Endothelial cell (in vitro differentiated cells): ENCODE measurements at places on chromosomes 11 and 22.
A peak's percentile ranks its signal among the peaks of the same experiment; 100 is the strongest.

DNA sequence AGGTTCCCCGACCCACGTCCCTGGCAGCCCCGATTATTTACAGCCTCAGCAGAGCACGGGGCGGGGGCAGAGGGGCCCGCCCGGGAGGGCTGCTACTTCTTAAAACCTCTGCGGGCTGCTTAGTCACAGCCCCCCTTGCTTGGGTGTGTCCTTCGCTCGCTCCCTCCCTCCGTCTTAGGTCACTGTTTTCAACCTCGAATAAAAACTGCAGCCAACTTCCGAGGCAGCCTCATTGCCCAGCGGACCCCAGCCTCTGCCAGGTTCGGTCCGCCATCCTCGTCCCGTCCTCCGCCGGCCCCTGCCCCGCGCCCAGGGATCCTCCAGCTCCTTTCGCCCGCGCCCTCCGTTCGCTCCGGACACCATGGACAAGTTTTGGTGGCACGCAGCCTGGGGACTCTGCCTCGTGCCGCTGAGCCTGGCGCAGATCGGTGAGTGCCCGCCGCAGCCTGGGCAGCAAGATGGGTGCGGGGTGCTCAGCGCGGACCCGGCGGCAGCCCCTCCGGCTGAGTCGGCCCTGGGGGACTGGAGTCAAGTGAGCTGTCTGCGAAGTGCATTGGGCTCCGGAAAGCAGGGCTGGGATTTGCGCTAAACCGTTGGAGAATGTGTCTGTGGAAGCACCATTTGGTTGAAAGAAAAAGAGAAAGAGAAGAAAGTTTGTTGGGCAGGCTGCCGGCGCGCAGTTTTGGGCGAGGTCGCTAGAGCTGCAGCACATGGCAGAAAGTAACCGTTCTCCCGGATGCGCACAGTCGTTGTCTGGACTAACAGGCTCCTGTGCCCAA is at the start of gene CD44:
CD44 (plus strand) TSS at position 229 of the 779 bp plus-strand sequence; CDS start at position 362, 133 bp downstream.
- DNase-seq: peak; percentile 20

GRCh38 chr22:47180796-47181195 is 418.3 kb downstream of the TBC1D22A start:
- DNase-seq: no peak

- peak; percentile 58 for DNase-seq
These were observed 933 bp downstream of the BRSK2 start for GRCh38 chr11:1390569-1391164.

DNA sequence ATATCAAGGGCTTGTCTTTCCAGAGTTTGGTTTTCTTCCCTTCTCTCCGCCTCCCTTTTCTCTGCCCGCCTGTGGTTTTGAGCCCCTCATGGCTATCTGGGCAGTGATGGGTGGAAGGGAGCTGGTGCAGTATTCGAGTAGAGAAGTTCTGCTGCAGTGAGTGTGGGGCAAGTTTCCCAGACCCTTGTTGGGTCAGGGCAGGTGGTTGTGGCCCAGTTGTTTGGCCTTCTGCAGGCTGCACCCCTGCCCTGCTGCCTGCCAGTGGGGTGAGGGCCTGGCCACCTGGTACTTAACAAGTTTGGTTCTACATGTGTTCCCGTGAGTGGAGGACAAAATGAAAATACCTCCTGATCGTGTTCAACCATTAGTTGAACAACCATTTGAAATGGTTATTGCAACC is 65.2 kb downstream of the PTPRJ start:
- no peak for DNase-seq

DNA sequence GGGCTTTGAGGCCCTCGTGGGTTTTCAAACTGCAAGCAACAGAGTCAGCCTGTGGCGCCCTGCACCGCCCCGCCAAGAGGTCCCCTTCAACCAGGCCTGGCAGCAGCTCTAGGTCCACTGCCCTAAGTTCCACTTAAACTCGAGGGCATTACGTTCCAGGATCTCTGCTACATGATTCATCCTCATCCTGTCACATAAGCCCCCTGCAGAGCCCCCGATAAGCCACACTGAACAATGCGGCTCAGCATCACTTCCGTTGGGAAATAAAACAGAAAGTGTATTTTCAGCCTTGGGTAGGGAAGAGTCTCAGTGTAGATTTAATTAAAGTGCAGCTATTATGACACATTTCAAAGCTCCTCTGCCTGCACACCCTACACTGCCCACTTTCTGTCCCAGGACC is 24.6 kb downstream of the SULT4A1 start:
- no peak for DNase-seq

- DNase-seq: no peak
These were observed 38.2 kb upstream of the MRPL17 start for GRCh38 chr11:6721343-6721742.

GRCh38 chr11:123475469-123475868 is 45.4 kb downstream of the GRAMD1B start:
- DNase-seq: peak; percentile 18

DNA sequence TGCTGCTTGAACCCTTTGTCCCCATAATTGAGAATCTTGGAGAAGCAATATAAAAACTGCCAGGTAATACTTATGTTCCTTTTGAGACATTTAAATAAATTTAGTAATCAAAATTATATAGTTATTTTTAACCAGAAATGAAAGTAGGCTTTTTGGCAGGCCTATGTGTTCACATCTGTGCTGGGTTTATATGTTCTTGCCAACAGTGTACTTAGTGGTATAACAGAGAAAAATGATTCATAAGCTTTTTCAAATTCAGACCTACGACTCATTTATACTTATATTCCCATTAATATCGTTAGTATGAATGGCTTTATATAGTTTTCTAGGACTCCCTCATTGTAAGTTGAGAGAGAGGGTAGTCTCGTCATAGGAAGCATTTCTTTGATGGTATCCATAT is 79.0 kb downstream of the DDX10 start:
- DNase-seq: no peak

DNA sequence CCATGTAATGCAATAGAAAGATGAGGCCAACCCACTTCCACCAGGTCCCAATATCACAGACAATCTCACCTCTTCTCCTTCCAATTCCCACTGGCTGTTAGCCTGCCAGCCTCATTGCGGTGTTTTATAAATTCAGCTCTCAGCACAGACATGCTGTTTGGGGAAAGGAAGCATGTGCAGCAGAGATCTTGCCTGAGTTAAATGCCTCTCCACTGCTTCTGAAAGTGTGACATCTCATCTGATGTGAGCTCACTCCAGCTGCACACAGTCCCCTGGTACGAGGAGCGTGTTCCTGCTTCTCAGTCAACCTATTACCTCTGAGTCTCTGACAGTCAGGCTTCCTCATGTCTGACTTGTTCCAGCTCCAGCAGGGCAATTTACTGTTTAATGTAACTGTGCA is 122.7 kb upstream of the GUCY1A2 start:
- no peak for DNase-seq

- DNase-seq: no peak
These were observed 111.3 kb downstream of the NAT10 start for GRCh38 chr11:34216706-34217105.

DNA sequence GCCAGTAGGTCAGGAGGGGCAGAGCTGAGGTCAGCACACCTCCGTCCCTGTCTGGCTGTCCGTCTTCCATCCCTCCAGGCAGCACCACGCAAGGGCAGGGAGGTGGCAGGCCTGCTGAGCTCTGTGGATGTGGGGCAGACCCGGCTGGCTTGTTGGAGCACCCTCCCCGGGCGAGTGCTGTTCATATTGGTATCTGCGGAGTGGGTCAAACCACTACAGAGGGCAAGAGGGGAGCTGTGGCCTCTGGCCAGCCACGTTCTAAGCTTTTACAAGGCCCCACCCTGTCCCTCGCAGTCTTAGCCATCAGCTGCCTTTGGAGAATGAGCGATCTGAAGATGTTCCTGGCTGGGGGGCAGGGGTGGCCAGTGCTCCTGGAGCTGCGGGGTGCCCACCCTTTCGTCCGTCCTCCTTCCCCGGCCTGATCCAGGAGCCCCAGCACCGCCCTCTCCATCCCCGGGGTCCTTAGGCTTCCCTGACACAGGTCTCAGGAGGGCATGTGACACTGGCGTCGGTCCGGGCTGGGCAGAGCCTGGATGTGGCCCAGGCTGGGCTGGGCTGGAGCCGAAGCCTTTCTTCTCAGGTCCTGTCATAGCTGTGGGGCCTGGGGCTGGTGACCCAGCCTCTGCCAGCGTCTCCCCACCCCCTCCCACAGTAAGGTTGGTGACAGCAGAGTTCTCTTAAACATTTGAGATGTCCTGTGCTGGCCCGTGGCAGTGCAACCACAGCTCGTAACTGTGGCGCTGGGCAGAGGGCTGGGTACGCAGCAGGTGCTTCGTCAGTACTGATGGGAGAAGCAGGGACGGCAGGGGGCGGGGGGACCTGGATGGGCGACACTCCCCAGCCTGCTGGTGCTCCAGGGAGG is 31.7 kb upstream of the GRAMD4 start:
- DNase-seq: no peak

DNA sequence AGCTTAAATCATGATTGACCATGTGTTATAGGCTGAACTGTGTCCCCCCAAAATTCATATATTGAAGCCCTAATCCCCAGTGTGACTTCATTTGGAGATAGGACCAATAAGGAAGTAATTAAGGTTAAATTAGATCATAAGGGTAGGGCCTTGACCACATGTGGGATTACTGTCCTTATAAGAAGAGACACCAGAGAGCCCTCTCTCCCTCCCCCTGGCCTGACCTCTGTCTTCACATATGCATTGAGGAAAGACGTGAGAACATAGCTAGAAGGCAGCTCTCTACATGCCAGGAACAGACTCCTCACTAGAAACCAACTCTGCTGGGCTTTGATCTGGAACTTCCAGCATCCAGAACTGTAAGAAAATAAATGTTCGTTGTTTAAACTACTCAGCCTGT is 13.6 kb upstream of the NUP50 start:
- no peak for DNase-seq

GRCh38 chr11:108994887-108995286 is 330.0 kb downstream of the DDX10 start:
- DNase-seq: no peak

GRCh38 chr11:65317025-65317786 is 2.5 kb downstream of the CDC42EP2 start:
- DNase-seq: peak; percentile 69

- no peak for DNase-seq
These were observed 7.6 kb downstream of the OSBPL5 start for GRCh38 chr11:3157381-3158130.

- peak; percentile 17 for DNase-seq
These were observed 607 bp downstream of the PLAAT3 start for GRCh38 chr11:63613517-63614135.

DNA sequence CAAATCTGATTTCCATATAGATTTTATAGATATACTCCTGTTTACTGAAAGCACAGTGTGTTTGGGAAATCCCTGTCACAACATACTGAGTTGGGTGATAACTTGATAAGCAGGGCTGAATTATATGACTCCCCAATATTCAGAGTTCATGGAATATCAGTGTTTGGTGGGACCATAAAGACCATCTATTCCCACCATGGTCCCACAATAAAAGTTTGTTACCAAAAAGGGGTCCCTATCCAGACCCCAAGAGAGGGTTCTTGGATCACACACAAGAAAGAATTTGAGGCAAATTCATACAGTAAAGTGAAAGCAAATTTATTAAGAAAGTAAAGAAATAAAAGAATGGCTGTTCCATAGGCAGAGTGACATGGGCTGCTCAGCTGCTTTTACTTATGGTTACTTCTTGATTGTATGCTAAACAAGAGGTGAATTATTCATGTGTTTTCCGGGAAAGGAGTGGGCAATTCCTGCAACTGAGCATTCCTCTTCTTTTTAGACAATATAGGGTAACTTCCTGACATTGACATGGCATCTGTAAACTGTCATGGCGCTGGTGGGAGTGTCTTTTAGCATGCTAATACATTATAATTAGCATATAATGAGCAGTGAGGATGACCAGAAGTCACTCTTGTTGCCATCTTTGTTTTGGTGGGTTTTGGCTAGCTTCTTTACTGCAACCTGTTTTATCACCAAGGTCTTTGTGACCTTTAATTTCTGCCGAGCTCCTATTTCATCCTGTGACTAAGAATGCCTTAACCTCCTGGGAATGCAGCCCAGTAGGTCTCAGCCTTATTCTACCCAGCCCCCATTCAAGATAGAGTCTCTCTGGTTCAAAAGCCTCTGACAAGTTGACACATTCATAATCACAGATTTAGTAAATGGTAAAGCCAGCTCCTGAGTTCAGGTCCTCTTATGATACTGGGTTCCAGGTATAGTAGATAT is 240.6 kb upstream of the PDGFD start:
- DNase-seq: no peak

- DNase-seq: no peak
These were observed 8.1 kb downstream of the MALAT1 start for GRCh38 chr11:65506772-65507505.

DNA sequence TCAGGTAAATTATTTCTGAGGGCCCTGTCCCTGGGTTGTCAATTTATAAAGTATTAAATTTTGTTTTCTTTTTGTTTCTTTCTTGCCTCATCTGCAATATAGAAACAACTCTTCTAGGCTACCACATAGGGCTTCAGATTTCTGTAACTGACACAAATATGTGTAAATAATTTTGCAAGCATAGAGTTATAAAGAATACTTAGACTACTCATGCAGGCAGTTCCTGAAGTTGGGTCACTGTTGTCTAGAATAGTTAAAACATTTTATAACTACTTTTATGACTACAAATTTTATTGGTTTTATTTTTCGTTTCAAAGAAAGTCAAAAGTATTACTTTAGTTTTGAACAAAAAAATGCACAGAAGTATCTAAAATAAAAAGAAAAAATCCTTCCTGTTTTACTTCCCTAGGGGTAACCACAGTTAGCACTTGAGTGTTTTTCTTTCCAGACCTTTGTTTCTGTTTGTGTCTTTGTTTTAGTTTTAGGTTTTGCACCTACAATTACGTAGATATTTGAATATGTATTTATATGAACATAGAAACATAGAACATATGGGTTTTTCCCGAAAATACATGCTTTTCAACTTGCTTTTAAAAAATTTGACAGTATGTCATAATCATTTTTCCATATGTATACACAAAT is 12.4 kb upstream of the TMEM123 start:
- no peak for DNase-seq

DNA sequence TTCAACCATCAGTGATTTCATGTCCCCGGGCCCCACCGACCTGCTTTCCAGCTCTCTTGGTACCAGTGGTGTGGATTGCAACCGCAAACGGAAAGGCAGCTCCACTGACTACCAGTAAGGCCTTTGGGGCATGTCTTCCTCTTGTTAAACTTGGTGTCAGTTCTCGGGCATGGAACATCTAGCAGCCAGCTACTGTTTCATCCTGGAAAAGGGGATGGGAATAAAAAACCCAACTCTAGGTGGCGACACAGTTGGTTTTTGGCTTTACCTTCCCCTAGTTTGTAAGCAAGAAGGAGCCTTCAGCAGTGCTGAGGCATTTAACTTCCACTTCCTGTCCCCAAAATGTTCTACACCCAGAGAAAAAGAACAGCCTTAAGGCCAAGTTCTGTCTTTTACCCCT is 76.7 kb downstream of the BMAL1 start:
- peak; percentile 28 for DNase-seq
